ENCODE measurements at places on chromosomes 11 and 22.
A peak's percentile ranks its signal among the peaks of the same experiment; 100 is the strongest.

GRCh38 chr22:49538006-49538405 lies 289.7 kb downstream of the BRD1 start:
- DNase-seq, result no peak

- DNase-seq, result peak; percentile 31
Observed at GRCh38 chr22:45583504-45583903, 80.8 kb downstream of the FBLN1 start.

DNA sequence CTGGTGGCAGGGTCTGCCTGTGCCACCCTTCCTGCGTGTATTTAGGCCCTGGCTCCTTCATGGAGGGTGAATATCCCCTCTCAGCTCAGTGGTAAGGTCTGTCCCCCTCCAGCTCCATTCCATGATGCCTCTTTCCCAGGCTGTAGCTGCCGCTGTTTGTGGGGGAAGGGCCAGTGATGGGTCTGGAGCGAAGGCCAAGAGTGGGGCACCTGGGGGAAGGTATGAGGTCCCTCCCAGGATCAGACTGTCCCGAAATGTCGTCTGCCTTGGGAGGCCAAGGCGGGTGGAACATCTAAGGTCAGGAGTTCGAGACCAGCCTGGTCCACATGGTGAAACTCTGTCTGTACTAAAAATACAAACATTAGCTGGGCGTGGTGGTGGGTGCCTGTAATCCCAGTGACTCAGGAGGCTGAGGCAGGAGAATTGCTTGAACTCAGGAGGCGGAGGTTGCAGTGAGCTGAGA lies 1.1 kb downstream of the CD151 start:
- no peak for DNase-seq

- no peak for DNase-seq
Observed at GRCh38 chr22:48907591-48907990, 920.1 kb downstream of the BRD1 start.

DNA sequence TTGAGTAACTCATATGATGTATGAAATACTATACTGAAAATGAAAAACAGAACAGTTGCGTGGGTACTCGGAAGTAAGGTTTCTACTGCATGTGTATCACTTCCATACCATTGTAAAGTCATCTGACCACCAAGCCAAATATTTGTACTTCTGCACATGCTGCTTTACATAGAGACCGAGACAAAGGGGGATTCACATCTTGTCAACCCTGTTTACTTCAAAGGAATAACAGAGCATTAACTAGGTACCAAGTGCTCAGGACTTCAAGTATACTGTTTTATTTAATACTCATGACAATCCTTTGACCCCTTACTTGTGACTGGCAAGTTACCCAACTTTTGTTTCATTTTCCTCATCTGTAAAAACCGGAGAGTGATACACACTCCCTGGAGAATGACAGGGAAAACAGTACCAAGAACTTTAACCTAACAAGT lies 9.9 kb downstream of the MAPK1 start:
- DNase-seq, result no peak

DNA sequence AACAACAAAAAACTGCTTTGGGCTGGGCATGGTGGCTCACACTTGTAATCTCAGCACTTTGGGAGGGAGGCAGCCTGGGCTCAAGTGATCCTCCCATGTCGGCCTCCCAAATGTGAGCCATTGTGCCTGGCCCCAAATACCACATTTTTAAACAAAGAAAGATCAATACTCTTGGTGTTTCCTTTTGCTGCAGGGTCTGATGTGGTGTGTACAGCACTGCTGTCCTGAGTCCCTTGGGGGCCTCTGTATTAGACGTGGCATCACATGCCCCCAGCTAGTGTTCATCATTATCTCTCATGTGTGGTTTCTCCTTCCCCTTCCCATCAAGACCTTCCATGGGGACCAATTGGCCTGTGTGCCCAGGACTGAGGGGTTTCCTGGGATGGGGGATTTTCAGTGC lies 20.5 kb upstream of the XBP1 start:
- DNase-seq, result no peak

DNA sequence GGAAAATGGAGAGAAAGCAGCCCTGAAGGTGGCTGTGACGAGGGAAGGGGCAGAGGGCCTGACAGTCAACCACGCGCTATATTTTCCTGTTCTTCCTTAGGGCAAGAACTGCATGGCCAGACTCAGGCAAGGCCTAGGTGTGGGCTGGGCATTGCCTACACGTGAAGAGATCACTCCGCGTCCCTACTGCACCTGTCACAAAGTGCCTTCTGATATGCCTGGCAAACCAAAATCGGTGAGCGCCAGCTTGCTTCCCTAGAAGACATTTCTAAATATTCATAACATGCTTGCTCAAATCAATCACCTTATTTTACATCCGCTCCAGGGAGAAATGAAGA lies 6.3 kb downstream of the TMEM121B start:
- DNase-seq, result no peak

GRCh38 chr11:77776455-77776854 lies 44.1 kb downstream of the RSF1 start:
- DNase-seq, result no peak

GRCh38 chr11:37908219-37908548 lies 1310.1 kb upstream of the RAG2 start:
- no peak for DNase-seq

- DNase-seq, result no peak
Observed at GRCh38 chr11:3227568-3228444, 4.4 kb downstream of the MRGPRE start.

DNA sequence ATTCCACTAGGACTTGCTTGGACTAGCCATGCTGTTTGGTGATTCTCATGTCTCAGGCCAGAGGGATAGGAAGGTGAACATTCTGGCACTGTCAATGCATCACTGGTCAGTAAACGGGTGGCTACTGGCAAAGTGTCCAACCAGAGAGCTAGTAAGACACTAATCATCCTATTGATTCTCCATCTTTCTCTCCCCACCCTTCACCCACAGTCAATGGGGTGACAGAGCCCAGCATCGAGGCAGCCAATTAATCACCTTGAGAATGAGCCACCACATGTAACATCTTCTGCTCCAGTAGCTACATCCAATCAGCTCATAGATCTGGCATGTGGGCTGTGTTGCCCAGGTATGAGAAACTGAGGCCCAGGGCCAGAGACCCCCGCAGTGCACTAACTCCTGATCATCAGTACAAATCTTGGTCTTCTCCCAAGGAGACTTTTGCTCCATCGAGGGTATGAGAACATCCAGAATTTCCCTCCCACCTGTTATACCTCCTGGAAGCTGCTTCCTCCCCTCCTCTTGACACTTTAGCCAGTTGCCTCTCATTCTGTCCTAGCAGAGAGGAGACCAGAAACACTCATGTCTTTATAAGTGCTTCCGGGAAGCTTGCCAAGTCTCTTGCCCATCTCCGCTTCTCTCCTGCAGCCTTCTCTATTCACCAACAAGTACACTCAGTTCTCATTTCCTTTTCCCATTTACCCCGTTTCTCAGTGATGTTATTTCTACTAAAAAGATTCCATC lies 17.0 kb downstream of the HTR3A start:
- DNase-seq, result no peak

DNA sequence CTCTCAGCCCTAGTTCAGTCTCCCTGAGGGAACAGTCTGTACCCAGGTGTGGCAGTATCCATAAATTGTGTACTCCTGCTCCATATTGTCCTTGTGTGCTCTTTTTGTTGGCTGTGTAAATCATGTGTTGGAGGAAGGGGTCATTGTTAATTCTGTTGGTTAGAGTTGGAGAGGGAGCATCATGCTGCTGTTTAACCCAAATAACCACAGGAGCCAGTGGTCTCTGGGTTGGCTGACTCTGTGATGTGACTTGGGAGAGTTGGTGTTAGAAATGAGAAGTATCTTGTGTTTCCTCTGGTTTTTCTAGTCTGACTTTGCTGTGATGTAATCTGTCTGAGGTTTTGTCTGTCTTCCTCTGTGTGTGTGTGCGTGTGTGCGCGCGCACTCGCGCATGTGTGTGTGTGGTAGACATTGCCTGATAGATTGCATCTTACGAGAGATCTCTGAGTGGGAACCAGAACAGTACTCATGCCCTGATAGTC lies 30.5 kb downstream of the CTNND1 start:
- DNase-seq, result peak; percentile 95

GRCh38 chr11:19882356-19882755 lies 169.7 kb downstream of the NAV2 start:
- DNase-seq, result no peak

DNA sequence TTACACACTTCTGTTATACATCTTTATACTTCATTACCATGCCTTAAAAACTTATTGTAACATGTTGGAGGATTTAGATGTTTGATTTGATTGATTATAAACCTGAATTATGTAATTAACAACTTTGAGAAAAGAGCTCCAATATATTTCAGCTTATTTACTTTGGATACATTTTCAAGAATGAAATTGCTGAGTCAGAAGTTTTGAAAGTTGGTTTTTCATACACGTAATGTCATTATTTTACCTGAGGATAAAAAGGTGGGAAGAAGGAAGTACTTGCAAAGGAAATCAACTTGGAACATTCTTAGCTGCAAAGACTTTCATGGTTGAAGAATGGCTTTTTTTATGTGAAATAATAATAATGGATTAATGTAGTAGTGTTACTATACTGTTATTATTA lies 677.2 kb downstream of the FAM181B start:
- DNase-seq, result no peak

DNA sequence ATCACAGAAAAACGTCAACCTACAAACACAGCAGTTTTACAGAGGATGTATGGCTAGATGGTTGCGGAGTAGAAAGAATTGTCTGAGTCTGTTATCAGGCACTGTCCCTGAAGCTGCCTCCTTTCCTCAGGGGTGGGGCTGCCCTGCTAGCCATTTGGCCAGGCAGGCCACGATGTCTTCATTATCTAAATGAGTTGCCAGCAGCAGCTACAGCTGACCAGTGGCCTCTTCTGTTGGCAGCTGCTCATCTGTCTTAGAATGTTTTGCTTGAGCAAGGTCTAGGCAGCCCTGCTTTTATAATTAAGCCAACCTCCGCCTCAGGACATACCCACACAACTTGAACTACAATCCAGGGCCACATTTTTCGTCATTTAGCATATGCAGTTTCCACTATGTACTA lies 17.5 kb downstream of the SLC6A5 start:
- no peak for DNase-seq

DNA sequence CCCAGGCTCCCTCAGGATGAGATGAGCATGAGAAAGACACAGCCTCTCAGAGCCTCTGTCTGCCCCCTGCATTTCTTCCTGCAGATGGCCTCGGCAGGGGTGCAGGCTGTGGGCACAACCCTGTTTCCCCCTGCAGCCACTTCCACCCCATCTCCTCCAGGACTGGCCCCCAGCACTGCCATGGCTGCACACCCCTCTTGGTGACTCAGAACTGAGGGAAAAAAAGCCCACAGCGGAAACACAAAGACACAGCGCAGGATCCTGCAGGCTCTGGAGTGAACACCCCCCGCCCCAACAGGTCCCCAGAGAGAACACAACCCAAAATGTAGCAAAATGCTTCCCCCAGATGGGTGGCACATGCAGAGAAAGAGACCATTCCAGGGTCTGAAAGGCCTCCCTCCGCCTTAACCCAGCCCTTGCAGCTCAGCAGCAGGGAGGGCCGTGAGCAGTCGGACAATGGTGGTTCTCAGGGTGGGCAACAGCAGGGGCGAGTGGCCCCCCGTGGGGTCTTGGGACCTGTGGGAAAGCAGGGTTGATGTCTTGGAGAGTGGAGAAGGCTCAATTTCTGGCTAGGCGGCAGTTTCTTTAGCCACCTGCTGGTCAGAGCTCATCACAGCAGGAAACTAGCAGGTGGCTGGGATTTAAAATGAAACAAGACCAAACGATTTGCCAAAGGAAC lies 8.0 kb downstream of the TUBGCP6 start:
- DNase-seq, result no peak

- DNase-seq, result no peak
Observed at GRCh38 chr11:32318071-32319055, 117.0 kb downstream of the WT1 start.

All from CD4-positive, alpha-beta T cell treated with Interleukin-6 for 4 hours (primary cell).